ENCODE measurements at places on chromosomes 3 and 15.
A peak's percentile ranks its signal among the peaks of the same experiment; 100 is the strongest.

DNA sequence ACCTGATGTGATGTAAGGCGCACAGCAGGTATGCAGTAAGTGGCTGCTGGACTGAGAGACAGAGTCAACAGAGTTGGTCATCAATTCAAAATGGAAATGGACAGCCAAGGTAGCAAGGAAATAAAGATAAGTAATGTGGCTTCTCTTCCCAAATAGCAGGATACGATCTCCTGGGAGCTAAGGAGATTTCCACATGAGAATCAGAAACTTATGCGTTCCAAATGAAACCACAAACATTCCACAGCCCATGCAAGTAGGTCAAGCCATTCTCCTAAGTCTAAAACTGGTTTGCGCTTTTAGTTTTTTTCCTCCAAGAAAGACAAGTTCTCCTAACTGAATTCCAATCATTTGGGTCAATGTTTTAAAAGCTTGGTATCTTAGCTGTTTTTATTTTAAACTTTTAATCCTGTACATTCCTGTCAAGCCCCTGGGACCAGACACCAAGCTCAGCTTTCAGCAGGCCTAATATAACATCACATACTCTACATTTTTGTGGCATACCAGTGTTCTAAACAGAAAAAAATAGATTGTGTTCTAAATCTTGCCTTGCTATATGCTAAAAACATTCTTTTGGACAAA is 73.7 kb upstream of the TSPAN3 start:
- no peak for DNase-seq

GRCh38 chr3:170240671-170241070 is 18.4 kb downstream of the PRKCI start:
- no peak for DNase-seq

- DNase-seq: no peak
Observed at GRCh38 chr3:42276141-42277132, 10.5 kb upstream of the CCK start.

DNA sequence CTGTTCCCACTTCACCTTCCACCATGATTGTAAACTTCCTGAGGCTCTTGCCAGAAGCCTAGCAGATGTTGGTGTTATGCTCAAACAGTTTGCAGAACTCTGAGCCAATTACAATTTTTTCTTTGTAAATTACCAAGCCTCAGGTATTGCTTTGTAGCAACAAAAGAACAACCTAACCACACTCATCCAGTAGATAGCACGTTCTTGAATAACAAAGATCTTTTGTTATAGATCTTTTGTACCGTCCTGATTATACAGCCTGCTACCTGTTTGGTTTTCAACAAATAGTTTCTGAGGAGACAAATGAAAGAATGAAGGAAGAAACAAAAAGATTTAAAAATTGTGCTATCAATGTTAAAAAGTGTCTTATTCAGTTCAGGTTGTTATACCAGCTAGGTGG is 474.7 kb upstream of the ALCAM start:
- no peak for DNase-seq

GRCh38 chr15:84782346-84782745 is 34.0 kb downstream of the ZNF592 start:
- DNase-seq: no peak

GRCh38 chr3:99760629-99761028 is 57.0 kb upstream of the CMSS1 start:
- no peak for DNase-seq

DNA sequence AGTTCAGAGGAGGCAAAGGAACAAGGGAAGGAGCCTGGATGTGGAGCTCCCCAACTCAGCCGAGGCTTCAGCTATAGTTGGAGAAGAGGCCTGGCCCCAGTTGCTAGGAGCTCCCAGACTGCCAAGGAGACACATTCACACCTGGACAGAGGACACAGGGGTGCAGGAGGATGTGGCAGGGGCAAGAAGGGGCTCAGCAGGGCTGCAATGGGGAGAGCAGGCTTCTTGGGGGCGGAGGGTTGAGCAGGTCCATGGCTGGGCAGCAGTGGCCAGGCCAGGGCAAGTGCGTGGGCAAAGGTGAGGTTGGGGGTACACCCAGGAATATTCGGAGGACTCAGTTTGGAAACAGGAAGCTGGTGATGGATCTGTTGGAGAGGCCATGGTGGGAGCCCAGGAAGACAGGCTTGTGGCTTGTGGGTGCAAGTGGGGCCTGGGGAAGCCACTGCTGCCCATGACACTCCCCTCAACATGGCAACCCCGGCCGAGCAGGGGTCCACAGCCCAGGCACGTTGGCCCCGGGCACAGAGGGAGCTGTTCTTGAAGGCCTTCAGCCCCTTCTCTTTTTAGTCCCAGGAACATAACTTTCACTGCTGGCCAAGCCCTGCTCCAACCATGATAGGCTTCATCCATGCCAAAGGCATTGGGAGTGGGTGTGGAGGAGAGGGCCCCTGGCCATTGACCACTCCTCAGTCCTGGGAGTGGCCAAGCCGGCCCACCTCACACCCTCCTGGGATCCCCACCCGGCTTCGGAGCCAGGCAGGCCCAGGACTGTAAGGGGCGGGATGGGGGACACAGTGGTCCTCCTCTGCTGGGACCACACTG is 33.3 kb downstream of the TSPAN3 start:
- no peak for DNase-seq

DNA sequence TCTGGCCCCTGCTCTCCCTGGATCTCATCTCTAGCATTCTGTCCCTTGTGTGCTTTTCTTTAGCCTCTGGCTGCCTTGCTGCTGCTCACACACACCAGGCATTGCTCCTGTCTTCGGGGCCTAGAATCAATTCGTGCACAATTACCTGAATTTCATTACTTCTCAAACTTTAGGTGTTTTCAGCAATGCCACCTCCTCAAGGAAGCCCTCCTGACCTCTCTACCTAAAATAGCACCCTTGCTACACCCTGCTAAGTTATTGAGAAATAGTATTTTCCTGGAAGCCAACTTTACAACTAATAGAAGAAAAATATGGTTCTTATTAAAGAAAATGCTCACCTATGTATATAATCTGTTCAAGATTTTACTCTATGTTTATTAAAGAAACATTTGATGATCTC is 40.4 kb downstream of the CP start:
- no peak for DNase-seq

DNA sequence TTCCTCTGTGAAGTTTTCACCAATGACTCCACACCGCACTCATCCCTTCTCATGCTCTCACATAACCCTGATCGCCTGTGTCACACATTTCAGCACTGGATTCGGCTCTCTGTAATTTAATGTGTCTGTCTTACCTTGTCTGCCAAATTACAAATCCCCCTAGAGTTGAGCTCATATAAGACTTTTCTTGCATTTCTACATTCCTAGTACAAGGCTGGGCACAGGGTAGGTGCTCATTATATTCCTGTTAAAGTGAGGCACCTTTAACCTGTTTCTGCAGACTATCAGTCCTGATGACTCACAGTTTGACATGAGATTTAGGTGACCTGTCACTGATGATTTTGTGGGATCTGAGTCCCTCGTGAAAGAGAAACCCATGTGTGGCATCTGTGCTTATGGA is 22.6 kb downstream of the TGM5 start:
- no peak for DNase-seq

DNA sequence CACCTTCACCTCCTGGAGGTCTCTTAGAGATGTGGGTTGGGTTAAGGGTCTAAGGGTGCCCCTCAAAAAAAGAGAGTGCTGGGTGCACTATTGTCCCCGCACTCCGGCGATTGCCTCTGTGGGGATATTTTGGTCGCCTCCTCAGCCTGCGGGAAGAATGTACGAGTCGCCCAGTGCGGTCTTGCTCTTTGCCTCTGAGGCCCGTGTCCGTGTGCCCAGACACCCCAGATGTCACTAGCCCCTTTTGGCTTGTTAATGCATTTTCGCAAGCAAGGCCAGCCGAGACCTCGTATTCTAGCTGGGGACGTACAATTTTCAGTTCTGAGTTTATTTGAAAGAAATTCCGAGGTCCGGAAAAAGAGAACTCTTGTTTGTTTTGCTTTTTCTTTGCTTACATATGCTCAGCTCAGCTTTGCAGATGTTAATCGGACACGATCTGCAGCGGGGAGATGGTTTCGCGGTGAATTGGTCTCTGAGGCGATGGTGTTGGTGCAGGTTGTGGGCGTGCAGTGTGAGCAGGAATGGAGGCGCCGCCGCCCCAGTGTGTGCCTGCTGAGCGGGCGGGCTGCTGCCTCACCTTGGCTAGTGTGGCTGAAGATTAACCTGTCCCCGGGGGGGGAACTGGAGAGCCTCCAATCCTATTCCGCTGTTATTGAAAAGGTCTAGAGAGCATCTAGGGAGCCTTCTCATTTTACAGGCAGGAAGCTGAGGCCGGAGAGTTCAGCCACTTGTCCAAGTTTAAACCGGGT is 1.4 kb downstream of the ST6GAL1 start:
- DNase-seq: peak; percentile 66

GRCh38 chr3:45907769-45908705 is 21.7 kb downstream of the CCR9 start:
- DNase-seq: no peak

GRCh38 chr3:58151637-58152036 is 59.1 kb downstream of the DNASE1L3 start:
- DNase-seq: no peak

- no peak for DNase-seq
Observed at GRCh38 chr3:34862456-34862855, 776.9 kb upstream of the ARPP21 start.

- no peak for DNase-seq
Observed at GRCh38 chr15:56820333-56820732, 87.0 kb upstream of the ZNF280D start.

GRCh38 chr3:41673650-41674049 is 288.3 kb downstream of the ULK4 start:
- no peak for DNase-seq

- DNase-seq: peak; percentile 90
Observed at GRCh38 chr3:52032702-52033408, 23.5 kb downstream of the DUSP7 start.

- DNase-seq: no peak
Observed at GRCh38 chr3:15665510-15666150, 64.1 kb downstream of the BTD start.

- no peak for DNase-seq
Observed at GRCh38 chr3:32056559-32057290, 49.7 kb upstream of the GPD1L start.

All from NCI-H82 (cell line).